ENCODE measurements at places on chromosomes 16 and 17. TPM values are rescaled to one million over a fixed set of nuclear protein-coding genes. Genes with fewer than 3 reads are reported as not detected.

- DNase-seq: no peak
Observed at GRCh38 chr16:3971706-3972105, 91.2 kb upstream of the CREBBP start.

Gene BAHCC1
- 0.29 TPM for total RNA-seq

Gene CD300LG
- total RNA-seq: not detected

Gene ITPRIPL2
- 2.0 TPM for total RNA-seq

DNA sequence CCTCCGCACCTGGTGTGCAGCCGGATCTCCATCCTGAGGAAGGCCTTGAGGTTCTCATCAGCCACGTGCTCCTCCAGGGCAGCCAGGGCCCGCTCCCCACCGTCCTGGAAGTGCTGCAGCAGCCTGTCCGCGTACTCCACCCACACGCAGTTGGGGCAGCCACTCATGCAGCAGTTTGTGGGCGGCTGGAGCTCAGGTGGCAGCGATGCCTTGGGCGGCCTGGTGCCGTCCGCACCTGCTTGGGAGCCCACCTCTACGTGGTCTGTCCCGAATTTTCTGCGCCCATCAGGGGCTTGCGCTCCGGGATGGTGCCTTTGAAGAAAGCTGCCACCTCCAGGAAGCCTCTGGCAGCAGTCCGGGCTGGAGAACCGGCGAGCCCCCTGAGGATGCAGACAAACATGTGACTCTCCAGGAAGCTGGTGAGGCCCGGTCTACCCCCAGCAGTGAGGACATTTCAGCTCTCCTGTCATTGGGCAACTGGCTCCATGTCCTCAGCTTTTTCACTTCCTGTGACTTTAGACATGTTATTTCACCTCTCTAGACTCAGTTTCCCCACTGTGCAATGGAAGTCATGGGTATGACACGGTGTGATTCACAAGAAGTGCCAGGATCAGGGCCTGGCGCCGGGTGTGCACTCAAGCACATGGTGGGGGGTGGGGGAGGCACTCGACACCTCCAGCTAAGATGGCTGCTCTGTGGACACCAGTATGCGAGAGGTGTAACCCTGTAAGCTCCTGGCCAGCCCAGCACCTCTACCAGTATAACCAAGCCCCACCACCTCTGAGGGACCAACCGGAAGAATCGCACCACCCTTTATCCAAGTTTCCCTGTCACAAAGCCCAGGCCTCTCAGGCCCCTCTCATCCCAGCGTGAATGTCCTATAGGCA is 957 bp downstream of the OXLD1 start:
- DNase-seq: no peak

- no peak for DNase-seq
Observed at GRCh38 chr17:68460715-68461114, 3.4 kb upstream of the WIPI1 start.

- DNase-seq: no peak
Observed at GRCh38 chr17:78669256-78669974, 92.2 kb upstream of the DNAH17 start.

DNA sequence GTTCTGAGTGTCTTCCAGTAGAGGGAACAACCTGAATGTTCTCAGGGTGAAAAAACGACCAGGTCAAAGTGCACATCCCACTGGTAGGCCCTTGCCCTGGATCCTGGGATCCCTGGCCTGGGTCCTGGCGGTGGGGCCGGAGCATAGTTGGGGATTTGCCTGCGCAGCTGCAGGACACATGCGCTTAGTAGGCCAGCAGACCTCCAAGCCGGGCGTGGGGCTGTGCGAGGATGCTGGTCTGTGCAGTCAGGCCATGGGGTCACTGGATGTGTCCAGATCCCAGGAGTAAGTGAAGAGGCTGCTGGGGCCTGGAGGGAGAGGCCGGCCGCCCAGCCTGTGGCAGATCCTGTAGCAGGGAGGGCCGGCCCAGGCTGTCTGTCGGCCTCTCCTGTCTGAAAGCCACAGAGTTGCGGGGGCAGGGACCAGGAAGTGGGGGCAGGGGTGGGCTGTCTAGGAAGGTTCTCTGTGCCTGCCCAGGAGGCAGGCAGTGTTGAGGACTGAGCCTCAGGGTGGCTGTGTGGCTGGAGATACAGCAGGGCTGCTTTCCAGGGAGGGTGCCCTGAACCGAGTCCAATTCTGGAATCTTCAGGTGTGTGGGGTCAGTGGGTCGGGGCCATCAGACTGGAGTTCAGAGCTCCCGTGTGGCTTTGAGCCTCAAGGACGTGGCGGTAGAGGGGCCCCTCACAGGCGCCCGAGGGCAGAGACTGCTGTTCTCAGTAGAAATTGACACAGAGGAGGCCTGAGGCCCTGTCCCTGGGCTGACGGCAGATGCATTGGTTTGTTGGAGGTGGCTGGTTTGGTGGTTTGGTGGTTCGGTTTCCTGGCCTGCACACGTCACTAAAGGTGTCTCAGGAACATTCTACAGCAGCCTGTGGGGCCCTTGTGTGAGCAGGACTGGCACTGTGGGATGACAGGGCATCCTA is 17.2 kb upstream of the NUDT16L1 start:
- DNase-seq: peak; percentile 43

- no peak for DNase-seq
Observed at GRCh38 chr16:67006930-67007658, 18.7 kb downstream of the CES4A start.

Gene EVPL
- 0.05 TPM for total RNA-seq

All from T-helper 17 cell (primary cell).